ENCODE measurements at places on chromosomes 3 and 15. TPM values are rescaled to one million over a fixed set of nuclear protein-coding genes. Genes with fewer than 3 reads are reported as not detected.

DNA sequence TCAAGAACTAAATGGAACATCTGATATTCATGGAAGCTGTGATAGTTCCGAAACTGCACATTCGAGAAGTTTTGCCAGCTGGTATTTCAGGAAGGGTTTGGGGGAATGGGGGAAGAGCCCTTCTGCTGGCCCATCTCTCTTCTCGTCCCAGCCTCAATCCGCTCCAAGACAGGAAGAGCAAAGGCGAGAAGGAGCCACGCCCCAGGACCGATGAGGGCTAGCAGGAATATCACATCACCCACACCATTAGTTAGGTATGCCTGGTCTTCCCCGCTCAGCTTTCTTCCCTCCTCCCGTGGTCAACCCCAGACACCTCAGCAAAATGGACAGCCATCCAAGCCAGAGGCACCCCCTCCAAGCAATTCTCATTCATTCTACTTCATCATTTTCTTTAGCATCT is 14.9 kb upstream of the PCSK6 start:
- peaks cover 26% of the 10 kb centered on the region for H3K4me1 ChIP-seq
- no peaks in the 10 kb centered on the region for H3K27me3 ChIP-seq
- no peak overlapping the region for H3K4me3 ChIP-seq
- no peak overlapping the region for H3K27ac ChIP-seq
- H3K36me3 ChIP-seq: no peaks in the 10 kb centered on the region

- no peaks in the 10 kb centered on the region for H3K36me3 ChIP-seq
- DNase-seq: no peak
- no peak overlapping the region for H3K27ac ChIP-seq
- no peak overlapping the region for H3K4me3 ChIP-seq
- no peaks in the 10 kb centered on the region for H3K27me3 ChIP-seq
- H3K4me1 ChIP-seq: no peaks in the 10 kb centered on the region
Measured at GRCh38 chr3:105459566-105460290, 93.0 kb downstream of the ALCAM start.

DNA sequence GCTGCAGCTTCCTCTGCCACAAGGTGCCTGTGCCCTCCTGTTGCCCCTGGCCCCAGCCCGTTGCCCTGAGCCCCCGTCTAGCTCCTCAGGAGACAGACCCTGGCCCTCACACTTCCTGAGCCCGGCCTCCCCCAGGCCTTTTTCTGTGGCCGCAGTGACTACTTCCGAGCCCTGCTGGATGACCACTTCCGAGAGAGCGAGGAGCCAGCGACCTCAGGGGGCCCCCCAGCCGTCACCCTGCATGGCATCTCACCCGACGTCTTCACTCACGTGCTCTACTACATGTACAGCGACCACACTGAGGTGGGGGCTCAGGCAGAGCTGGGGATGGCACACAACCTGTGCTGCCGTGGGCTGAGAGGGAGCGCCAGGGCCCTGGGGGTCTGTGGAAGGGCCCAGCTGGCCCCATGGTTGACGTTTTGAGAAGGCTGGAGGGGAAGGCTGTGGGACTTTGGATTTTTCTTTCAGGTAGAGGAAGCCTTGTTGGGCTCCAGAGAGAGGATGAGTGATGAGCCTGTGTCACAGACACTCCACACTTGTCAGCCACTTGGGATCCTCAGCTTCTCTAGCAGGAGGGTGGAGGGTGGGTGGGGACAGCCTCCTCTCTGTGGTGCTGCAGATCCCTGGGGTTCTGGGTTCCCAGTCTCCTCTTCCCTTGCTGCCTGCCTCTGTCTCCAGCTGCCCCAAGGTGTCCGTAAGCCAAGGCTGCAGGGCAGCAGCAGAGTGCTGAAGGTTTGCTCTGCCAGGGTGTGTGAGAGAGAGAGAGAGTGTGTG is 5.0 kb downstream of the ABTB1 start:
- peaks cover 30% of the 10 kb centered on the region for H3K4me1 ChIP-seq
- no peaks in the 10 kb centered on the region for H3K27me3 ChIP-seq
- no peak for DNase-seq
- H3K36me3 ChIP-seq: no peaks in the 10 kb centered on the region
- no peak overlapping the region for H3K4me3 ChIP-seq
- no peak overlapping the region for H3K27ac ChIP-seq

DNA sequence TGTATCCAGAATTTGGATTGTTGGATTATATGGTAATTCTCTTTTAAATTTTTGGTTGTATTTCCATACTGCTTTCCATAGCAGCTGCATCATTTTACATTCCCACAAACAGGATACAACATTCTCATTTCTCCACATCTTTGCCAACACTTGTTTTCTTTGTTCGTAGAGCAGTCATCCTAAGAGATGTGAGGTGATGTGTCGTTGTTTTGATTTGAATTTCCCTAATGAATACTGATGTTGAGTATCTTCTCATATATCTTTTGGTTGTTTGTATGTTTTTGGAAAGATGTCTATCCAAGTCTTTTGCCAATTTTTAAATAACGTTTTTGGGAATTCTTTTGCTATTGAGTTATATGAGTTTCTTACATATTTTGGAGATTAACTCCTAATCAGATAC is 93.6 kb downstream of the GMNC start:
- no peak overlapping the region for H3K4me3 ChIP-seq
- DNase-seq: no peak
- H3K27me3 ChIP-seq: no peaks in the 10 kb centered on the region
- H3K36me3 ChIP-seq: no peaks in the 10 kb centered on the region
- H3K4me1 ChIP-seq: no peaks in the 10 kb centered on the region

GRCh38 chr15:90495067-90495466 is 34.7 kb upstream of the CRTC3 start:
- H3K36me3 ChIP-seq: peaks cover 86% of the 10 kb centered on the region
- H3K4me1 ChIP-seq: no peaks in the 10 kb centered on the region
- H3K27me3 ChIP-seq: no peaks in the 10 kb centered on the region
- DNase-seq: no peak

GRCh38 chr3:175893566-175893965 is 1034.4 kb downstream of the NAALADL2 start:
- no peak overlapping the region for H3K27ac ChIP-seq
- no peaks in the 10 kb centered on the region for H3K4me1 ChIP-seq
- DNase-seq: no peak
- no peaks in the 10 kb centered on the region for H3K36me3 ChIP-seq
- H3K4me3 ChIP-seq: no peak overlapping the region

DNA sequence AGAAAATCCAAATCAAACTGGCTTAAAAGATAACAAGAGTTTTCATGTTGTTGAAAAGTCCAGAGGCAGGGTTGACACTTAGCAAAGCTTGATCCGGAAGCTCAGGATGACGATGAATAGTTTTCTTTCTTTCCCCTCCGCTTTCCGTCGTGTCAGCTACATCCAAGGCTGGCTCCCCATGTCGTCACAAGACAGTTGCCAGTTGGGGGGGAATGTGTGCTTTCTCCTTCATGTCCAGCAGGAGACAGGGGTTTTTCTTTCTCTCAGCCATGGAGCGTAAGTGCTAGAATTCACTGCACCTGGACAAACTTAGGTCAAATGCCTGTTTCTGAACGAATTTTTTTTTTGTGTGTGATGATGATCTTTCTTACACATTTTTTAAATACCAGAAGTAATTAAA is 273.8 kb upstream of the RGMA start:
- no peak overlapping the region for H3K4me3 ChIP-seq
- H3K27ac ChIP-seq: no peak overlapping the region
- H3K36me3 ChIP-seq: no peaks in the 10 kb centered on the region

DNA sequence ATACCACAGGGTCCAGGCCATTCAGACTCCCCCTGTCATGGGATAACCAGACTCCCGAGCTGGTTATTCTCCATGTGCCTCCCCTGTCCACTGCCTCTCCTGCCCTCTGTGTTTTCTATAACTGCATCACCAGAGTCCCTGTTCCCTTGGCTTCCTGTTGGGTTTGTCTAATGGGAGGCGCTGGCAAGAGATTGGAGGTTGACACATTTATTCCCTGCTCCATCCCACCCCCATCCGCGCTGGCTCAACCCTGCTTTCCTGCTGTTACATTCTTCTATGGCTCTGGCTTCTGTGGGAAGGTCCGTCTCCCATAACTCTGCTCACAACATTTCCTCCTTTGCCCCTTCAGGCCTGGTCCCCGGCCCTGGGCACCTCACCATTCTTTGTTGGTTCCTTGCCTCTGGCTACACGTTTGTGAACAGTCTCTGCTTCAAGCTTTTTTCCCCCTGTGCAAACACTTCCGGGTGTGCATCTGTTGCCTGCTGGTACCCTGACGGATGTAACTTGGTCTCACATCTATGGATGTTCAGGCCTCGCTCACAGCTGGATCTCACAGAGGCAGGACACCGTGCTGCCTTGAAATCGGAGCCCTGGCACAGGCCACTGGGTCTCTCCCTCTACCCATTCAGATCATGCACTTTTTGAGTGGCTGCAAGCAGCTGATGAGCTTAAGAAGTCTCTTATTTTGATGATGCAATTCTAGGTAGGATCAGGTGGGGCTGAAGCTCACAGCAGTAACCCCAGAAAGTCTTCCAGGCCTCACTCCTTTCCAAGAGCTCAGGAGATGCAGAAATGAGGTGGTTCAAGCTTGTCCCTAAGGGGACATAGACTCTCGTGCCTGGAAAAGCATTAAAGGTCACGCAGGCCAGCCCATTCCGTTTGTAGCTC is 68.6 kb upstream of the ATP13A3 start:
- no peaks in the 10 kb centered on the region for H3K36me3 ChIP-seq
- no peaks in the 10 kb centered on the region for H3K4me1 ChIP-seq
- no peak overlapping the region for H3K4me3 ChIP-seq
- no peaks in the 10 kb centered on the region for H3K27me3 ChIP-seq
- DNase-seq: no peak

DNA sequence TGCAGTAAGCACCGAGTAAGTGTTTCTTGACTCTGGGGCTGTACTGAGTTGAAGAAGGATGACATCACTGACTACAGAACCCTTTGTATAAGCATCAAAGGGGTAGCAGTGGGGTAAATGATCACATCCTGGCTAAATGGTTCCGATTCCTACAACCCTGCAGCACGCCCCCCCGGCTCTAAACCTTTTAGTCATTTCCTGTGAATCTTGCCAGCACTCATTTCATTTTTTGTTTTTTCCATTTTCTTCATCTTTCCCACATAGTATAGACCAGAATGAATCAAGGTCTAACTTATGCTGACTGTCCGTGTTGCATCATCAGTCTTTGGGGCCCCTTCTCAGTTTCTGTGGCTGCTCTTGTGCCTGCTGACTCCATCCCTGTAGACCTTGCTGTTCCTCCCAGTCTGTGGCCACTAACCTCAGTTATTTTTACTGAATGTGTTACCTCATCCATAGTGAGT is 383.1 kb upstream of the TPRG1 start:
- peaks cover 9% of the 10 kb centered on the region for H3K4me1 ChIP-seq
- H3K27ac ChIP-seq: no peak overlapping the region
- H3K27me3 ChIP-seq: no peaks in the 10 kb centered on the region
- no peaks in the 10 kb centered on the region for H3K36me3 ChIP-seq
- no peak overlapping the region for H3K4me3 ChIP-seq

DNA sequence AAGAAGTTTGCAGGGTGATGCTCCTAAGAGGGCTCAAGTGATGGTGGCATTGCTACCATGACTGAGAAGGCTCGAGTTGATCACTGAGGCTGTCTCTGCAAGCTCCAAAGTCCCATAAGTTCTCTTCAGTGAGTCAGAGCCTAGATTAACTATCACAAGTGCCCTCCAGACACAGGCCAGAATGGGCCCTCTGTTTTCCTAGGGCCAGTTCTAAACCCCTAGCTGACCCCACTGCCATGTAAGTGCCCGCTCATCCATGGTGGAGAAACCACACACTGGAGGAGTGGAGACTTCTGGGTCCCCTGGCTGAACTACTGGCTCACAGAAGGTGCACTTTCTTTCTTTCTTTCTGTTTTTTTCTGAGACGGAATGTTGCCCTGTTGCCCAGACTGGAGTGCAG is 87.6 kb upstream of the WNT5A start:
- no peak for DNase-seq
- H3K27me3 ChIP-seq: no peaks in the 10 kb centered on the region
- H3K27ac ChIP-seq: no peak overlapping the region
- no peak overlapping the region for H3K4me3 ChIP-seq
- peaks cover 16% of the 10 kb centered on the region for H3K4me1 ChIP-seq
- no peaks in the 10 kb centered on the region for H3K36me3 ChIP-seq

DNA sequence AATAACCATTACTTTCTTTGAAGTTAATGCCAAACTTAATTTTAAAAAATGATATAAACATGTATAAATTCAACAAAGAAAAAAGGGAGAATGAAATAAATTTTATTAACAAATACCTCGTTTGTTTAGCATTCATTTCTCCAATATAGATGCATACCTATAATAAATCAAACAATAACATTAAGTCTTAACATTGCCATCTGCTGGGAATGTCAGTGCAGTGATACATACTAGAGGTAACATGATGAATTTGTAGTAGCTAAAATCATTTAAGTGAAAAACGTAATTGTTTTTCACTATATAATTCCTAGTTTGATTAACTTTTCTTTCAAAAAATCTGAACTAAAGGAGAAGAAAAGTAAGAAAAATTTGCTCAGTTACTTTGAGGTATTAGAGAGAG is 340.2 kb upstream of the CBLB start:
- no peaks in the 10 kb centered on the region for H3K36me3 ChIP-seq
- no peak for DNase-seq
- H3K27ac ChIP-seq: no peak overlapping the region
- no peaks in the 10 kb centered on the region for H3K27me3 ChIP-seq
- no peak overlapping the region for H3K4me3 ChIP-seq

- H3K36me3 ChIP-seq: no peaks in the 10 kb centered on the region
- DNase-seq: no peak
Measured at GRCh38 chr15:100958326-100959065, 39.3 kb downstream of the LRRK1 start.

DNA sequence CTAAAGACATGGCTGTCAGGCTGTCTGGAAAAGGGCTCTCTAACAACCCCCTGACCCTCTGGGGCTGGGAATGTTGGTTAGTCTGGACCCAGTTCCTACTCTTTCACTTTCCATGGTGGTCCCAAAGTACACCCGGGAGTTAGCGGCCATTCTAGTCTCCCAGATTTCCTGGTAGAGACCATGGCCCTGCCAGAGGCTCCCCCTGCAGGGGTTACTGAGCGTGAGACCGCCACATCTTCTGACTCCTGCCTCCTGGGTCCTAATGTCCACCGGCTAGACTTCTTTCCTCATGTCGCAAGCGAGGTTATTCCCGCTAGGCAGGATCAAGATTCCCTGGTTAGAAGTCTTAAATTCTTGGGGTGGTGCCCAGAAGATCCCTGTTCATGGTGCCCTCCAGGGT is 540.0 kb upstream of the ROBO1 start:
- H3K36me3 ChIP-seq: no peaks in the 10 kb centered on the region
- H3K27me3 ChIP-seq: no peaks in the 10 kb centered on the region
- DNase-seq: no peak
- no peaks in the 10 kb centered on the region for H3K4me1 ChIP-seq
- H3K4me3 ChIP-seq: no peak overlapping the region

- H3K27ac ChIP-seq: no peak overlapping the region
- no peaks in the 10 kb centered on the region for H3K36me3 ChIP-seq
- no peaks in the 10 kb centered on the region for H3K27me3 ChIP-seq
- no peak overlapping the region for H3K4me3 ChIP-seq
Measured at GRCh38 chr3:188914552-188914951, 257.2 kb upstream of the TPRG1 start.

GRCh38 chr3:168693870-168694269 is 598.1 kb upstream of the GOLIM4 start:
- H3K4me3 ChIP-seq: no peak overlapping the region
- no peaks in the 10 kb centered on the region for H3K4me1 ChIP-seq
- no peak overlapping the region for H3K27ac ChIP-seq
- H3K36me3 ChIP-seq: no peaks in the 10 kb centered on the region
- H3K27me3 ChIP-seq: no peaks in the 10 kb centered on the region

CX3CR1 gene
- total RNA-seq: not detected

VEPH1 gene
- 2.7 TPM for total RNA-seq

ZNF860 gene
- 2.0 TPM for total RNA-seq

PAQR5 gene
- total RNA-seq: 9.1 TPM

IGF1R gene
- total RNA-seq: 97.7 TPM

SEMA5B gene
- total RNA-seq: 0.25 TPM

CDV3 gene
- 55.0 TPM for total RNA-seq

AGBL1 gene
- not detected for total RNA-seq
